ENCODE measurements at places on chromosomes 12 and 14. TPM values are rescaled to one million over a fixed set of nuclear protein-coding genes. Genes with fewer than 3 reads are reported as not detected.

GRCh38 chr12:1922075-1922709, 3.7 kb upstream of the CACNA2D4 start:
- H3K4me1 ChIP-seq: no peaks in the 10 kb centered on the region
- H3K27me3 ChIP-seq: peaks cover 6% of the 10 kb centered on the region
- H3K27ac ChIP-seq: no peak overlapping the region
- no peak overlapping the region for H3K4me3 ChIP-seq
- no peaks in the 10 kb centered on the region for H3K36me3 ChIP-seq

DNA sequence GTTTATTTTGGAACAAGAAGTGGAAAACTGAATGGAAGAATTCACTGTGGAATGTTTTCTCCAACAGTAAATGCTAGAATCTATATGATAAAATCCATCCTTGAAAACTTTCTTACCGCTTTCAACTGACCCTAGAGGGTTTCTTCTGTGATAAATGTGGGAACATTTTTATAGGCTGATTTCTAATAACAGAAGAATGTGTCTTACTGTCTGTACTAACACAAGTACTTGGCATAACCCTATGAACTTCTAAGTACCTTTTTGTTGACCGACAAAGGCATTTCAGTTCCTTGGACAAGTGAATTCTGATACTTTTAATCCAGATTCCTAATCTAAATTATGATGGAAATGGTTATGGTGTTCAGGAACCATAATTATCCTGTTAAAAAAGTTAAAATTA, 1109.7 kb upstream of the FLRT2 start:
- H3K4me3 ChIP-seq: no peak overlapping the region
- H3K4me1 ChIP-seq: no peaks in the 10 kb centered on the region
- no peaks in the 10 kb centered on the region for H3K27me3 ChIP-seq
- H3K27ac ChIP-seq: no peak overlapping the region
- H3K36me3 ChIP-seq: no peaks in the 10 kb centered on the region
- DNase-seq: no peak

GRCh38 chr14:69999261-69999674, 120.1 kb downstream of the SMOC1 start:
- H3K4me3 ChIP-seq: no peak overlapping the region
- no peak for DNase-seq
- no peak overlapping the region for H3K27ac ChIP-seq
- H3K27me3 ChIP-seq: no peaks in the 10 kb centered on the region
- H3K4me1 ChIP-seq: no peaks in the 10 kb centered on the region

GRCh38 chr12:97181571-97182265, 274.7 kb downstream of the NEDD1 start:
- no peak overlapping the region for H3K4me3 ChIP-seq
- no peak overlapping the region for H3K27ac ChIP-seq
- no peaks in the 10 kb centered on the region for H3K36me3 ChIP-seq
- no peaks in the 10 kb centered on the region for H3K4me1 ChIP-seq
- DNase-seq: no peak
- H3K27me3 ChIP-seq: no peaks in the 10 kb centered on the region

DNA sequence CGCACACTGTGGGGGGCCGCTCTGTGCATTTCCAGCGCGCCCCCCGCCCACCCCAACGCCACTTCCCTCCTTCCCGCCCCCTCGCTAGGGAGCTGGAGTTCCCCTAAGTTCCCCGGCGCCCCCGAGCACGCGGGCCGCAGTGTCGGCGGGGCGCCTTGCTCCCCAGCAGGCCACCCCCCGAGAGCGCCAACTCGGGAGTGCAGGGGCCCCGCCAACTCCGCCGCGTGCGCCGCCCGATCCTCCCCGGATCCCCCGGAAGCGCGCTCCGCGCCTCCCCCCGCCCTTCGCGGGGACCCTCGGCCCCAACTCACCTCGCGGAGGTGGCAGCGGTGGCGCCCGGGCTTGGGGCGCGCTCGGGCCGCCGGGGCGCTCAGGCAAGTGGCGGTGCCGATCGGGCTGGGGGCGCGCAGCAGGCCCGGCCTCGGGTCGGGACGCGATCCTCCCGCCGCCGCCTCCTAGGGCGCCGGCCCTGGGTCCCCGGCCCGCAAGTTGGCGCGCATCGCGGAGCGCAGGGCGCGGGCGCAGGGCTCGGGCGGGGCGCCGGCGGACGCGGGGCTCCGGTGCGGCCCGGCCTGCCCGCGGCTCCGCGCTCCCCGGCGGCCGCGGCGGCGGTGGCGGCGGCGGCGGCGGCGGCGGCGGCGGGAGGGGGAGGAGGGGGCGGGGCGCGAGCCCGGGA, at the start of gene NCOR2:
NCOR2 (minus strand) TSS at position 616 of the 676 bp plus-strand sequence. CDS start 72,361 bp downstream, outside the sequence.
- no peaks in the 10 kb centered on the region for H3K27me3 ChIP-seq
- H3K4me1 ChIP-seq: no peaks in the 10 kb centered on the region
- DNase-seq: no peak
- no peaks in the 10 kb centered on the region for H3K36me3 ChIP-seq
- H3K4me3 ChIP-seq: peak within 1 kb of the TSS; percentile 92
- peak within 1 kb of the TSS; percentile 98 for H3K27ac ChIP-seq

DNA sequence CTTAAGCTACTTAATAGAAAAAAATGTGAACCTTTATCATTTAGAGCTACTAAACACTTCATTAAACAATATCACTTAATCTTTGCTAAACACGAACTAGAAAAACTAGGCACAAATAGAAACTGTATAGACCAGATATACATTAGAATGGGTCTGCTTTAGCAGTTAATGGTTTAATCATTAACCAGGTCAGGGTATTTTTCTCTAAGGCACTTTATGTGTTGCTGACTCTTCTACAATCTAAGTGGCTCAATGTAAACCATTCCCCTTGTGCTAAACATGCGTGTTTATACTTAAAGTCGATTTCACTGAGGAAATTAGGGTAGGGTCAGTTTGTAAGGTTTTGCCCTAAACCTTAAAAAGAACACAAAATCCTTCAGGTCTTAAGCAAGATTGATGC, 29.7 kb downstream of the TMCC3 start:
- no peak overlapping the region for H3K4me3 ChIP-seq
- no peak for DNase-seq
- H3K27me3 ChIP-seq: no peaks in the 10 kb centered on the region
- no peaks in the 10 kb centered on the region for H3K4me1 ChIP-seq
- no peak overlapping the region for H3K27ac ChIP-seq

The LRRC10 gene
- not detected for total RNA-seq

The CFAP54 gene
- 6.7 TPM for total RNA-seq

The TAS2R42 gene
- total RNA-seq: not detected

The WNT5B gene
- 18.1 TPM for total RNA-seq

Measured in tibial nerve (tissue), 4 donors.